RKO (cell line): ENCODE measurements at places on chromosomes 3 and 15.

GRCh38 chr3:99755831-99756230 is 61.8 kb upstream of the CMSS1 start:
- no peak for DNase-seq

DNA sequence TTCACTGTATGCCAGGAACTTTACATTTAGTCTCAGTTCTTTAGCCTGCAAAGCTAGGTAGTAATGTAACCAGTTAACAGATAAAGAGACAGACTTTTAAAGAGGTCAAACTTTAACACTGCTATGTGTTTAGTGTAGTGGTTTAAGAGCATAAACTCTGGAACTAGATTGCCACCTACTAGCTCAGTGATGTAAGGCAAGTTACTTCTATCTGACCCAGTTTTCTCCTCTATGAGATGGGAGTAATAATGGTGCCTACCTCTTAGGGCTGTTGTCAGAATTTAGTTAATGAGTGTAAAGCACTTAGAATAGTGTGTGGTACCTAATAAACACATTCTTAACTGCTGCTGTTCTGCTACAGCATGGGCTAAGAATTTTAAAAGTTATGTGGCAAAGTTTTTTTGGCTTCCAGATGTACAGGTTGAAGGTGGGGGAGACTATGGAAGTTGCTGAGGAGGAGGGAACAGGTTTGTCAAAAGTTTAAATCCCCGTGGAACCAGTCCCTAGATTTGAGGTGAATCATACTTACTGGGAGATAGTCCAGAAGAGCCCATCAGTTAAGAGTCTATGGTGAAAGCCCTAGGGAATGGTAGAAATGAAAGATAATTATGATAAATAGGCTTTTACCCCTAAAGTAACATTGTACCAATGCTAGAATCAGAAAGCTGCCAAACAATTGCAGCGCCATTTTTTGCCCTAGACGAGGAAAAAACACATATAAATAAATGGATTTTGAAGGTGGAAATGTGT is 13.9 kb downstream of the TSC22D2 start:
- DNase-seq, result no peak

DNA sequence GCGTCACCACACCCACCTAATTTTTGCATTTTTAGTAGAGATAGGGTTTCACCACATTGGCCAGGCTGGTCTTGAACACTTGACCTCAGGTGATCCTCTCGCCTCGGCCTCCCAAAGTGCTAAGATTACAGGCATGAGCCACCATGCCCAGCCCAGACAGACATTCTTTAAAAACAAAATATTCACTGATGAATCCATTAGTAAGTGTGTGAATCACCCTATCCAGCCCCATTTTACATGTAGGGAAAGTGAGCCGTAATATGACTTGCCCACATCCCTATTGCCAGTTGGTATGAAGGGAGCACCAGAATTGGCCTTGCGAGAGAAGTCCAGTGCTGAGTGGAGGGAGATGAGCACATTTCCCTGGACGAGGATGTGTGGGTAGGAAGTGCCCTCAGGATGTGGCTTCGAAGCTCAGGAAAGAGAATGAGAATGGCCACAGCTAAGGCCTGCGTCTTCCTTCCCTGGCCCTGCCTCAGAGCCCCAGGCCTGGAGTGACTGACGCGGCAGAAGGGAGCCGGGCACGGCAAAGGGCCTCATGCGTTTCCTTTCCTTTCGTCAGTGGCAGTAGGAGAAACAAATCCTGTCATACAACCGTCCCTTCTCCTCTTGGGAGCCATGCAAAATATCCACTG is 28.3 kb upstream of the ETV5 start:
- DNase-seq, result peak; percentile 22

DNA sequence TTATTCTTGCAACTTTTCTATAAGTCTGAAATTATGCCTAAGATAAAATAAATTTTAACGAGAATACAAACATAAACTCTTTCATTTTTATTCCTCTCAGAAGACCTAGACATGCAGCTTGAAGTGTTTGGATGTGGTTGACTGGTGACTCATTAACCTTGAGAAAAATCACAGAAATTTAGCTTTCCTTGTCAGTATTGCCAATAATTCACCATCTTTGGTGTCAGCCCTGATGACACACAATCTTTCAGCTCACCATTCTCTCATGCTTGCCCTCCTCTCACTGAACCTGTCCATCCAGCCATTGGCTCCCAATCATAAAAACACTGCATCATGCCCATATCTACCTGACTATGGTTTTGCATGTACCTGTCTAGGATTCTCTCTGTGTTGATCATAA is 22.6 kb upstream of the TNFAIP8L3 start:
- no peak for DNase-seq

DNA sequence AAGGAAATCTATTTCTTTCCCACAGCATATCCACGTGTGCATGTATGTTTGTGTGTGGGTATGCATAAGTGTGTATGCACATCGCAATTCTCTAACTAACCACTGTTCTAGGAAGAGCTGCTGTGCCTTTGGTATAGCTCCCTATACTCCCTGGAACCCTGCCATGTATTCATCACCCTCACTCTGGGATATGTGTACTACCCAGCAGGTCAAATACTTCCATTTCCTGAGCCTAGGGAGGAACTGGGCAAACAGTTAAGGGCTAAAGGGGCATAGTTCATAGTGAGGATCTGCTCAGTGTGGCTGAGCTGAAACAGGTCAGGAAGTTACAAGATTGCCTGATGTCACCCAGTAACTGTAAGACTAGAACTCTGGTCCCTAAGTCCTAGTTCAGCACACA is 260.4 kb downstream of the RPLP1 start:
- DNase-seq, result no peak

DNA sequence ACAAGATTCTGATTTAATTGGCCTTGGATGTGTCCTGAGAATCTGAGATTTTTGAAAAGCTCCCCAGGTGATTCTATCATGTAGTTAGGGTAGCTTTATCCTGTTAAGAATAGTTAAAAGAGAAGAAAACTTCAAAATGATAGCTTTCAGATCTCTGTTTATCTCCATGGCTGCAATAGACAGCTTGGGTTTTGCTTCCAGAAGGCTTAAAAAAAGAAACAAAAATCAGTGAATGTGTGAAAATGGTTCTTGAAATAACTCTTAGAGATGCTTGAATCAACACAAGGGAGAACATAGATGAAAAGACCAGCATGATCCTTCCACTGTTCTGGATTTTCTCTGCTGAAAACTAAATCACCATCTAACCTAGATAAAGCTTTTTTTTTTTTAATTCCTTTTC is 60.8 kb upstream of the TMC3 start:
- no peak for DNase-seq

DNA sequence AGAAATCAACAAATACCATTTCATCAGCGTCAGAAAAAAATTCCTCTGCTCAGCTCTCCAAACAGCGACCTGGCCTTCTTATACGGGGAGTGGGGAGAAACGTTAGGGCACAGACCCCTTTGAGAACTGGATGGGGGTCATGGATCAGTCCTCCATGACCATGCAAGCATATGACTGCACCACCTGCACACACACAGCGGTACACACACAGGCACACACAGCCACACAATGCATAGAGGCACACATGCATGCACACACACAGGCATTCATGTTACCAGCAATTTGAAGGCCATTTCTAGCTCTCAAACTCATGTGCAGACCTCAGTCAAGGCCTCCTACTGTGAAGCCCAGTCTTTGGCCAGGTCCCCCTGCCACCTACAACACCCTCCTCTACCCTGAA is 50.2 kb downstream of the SLC41A3 start:
- no peak for DNase-seq

DNA sequence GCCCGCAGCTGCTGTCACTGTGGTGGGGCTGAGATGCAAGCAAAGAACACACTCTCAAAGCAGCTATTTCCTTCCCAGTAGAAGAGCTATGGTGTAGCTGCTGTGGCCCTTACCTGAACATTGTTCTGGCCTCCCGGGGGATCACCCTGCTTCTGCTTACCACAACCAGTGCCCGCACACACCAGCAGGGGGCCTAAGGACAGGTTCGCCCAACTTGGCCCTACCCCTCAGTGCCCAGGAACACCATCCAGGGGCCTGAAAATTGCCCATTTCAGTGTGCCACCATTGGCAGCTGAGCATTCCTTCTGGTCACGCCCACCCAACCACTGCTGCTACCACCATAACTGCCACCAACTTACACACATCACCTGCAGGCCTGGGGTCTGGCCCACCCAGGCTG is 113.0 kb downstream of the TP63 start:
- no peak for DNase-seq

DNA sequence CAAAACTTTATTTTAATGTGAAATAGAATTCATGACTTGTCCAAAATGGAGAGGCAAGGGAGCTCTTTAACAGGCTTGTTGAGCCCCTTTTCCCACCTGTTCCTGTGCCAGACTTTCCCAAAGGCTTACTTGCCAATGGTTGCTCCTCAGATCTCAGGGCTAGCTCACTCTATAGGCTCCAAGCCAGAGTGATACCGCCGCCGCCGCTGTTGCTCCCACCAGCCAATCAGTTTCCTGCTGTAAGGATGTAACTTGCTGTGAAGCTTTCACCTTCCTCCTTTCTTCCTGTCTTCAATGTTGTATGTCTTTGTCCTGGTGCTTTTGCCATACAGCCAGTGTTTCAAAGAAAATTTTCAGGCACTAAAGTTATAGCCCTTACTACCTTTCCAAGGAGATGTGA is 41.3 kb upstream of the RBM5 start:
- no peak for DNase-seq

DNA sequence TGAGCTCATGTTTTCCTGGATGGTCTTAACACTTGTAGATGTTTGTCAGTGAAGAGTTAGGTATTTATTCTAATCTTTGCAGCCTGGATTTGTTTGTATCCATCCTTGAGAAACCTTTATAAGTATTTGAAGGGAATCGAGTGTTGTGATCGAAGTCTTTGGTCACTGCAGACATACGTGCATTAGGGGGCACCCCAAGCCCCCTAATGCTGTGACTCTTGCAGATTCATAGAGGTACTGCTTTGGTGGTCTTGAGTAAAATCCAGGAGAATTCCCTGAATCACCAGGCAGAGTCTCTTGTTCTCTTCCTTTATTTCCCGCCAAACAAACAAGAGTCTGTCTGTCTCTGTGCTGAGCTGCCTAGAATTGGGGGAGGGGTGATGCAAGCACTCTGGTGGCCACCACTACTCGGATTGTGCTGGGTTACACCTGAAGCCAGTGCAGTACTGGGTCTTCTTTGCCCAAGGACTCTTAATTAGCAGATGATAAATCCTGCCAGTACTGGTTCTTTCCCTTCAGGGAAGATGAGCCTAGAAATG is 170.5 kb upstream of the POU1F1 start:
- DNase-seq, result no peak

DNA sequence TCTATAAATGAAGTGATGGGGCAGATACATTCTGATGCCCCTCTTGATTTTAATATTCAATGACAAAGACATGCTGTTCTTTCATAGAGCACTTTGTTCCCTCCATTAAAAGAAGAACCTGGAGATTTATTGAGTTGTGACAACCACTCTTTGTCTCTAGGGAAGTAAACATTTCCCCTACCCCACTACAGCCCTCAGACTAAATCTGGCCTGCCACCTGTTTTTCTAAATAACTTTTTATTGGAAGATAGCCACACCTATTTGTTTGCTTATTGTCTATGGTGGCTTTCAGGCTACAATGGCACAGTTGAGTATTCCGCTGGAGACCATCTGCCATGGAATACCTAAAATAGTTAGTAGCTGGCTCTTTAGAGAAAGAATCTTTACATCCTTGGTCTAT is 41.2 kb upstream of the ZNF385D start:
- DNase-seq, result no peak

DNA sequence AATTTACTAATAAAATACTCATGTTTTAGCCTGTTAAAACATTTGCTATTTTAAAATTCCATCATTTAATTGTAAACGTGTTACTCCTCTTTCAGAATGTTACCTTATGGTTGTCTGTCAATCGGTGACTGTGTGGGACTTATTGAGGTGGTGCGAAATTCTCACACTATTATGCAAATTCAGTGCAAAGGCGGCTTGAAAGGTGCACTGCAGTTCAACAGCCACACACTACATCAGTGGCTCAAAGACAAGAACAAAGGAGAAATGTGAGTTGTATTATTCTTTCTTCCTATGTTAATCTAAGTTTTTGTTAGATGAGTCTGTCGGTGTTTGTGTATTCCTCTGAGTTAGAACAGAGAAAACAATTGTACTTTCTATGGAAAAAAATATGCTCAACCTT is 21.7 kb downstream of the KCNMB3 start:
- no peak for DNase-seq

DNA sequence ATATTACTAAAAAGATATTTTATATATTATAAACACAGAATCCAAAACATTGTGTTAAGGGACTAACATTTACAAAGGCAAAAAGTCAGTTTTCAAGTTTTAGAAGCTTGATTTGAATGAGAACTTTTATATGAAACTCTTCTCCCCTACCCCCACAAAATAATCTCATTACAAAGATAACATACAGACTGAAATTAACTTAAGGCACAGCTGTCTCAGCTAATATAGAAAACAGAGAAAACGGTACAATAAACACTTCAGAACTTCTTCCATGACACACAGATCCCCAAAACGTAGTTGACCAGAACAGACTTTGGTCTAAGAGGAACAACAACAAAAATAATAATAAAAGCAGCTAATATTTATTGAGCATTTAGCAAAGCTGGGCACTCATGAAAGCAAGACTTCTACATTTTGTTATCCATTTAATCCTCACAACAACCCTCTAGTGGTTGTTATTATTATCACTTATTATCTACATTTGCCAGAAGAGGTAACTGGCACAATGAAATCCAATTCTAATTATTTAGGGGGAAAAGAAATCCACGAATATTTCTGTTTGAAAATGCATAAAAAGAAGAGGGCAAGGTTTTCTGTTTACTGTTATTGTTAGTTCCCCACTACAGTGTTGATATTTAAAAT is 68.1 kb downstream of the PFN2 start:
- peak; percentile 32 for DNase-seq

- DNase-seq, result no peak
Measured at GRCh38 chr15:69434238-69434637, 18.4 kb upstream of the RPLP1 start.

GRCh38 chr15:44726568-44727484 is 9.5 kb upstream of the TRIM69 start:
- peak; percentile 96 for DNase-seq

- no peak for DNase-seq
Measured at GRCh38 chr3:191624299-191624698, 163.3 kb downstream of the PYDC2 start.

DNA sequence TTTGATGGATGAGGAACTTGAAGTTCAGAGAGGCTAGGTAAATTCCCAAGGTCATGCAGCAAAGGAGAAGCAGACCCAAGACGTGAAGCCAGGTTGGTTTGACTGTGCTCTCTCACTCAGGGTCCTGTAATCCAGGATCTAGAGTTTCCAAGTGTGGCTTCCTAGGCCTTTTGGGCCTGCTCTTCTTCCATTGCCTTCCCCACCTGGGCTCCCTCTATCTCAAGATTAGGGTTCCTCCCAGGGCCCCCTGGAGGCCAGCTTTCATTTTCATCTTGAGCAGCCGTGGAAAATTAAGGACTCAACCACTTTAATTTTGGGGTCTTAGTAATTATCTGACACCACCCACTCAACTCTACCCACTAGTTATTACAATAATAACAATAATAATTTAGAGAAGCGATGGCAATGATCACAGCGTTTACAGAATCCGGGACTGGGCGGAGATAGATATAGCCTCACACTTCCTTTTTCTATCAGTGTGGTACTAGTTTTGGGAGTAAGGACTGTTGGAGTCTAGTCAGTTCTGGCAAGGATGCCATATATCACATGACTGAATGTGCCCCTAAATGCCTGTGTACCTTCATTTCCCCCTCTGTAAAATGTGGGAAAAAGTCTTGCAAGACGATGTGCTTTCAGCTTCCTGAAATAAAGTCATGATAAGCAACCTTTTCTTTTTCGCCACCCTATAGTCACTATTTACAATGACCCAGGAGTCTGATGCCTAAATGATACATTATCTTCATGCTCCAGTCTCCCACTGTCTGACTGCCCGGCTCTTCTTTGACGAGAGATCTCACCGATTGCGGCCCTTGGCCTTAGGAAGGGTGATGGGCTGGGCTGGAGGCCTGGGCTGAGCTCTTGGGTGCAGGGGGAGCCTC is 30.2 kb upstream of the MAGEF1 start:
- DNase-seq, result no peak
